ENCODE measurements at places on chromosomes 3 and 15.

- no peak for DNase-seq
Measured at GRCh38 chr3:89699229-89699628, 591.8 kb downstream of the EPHA3 start.

DNA sequence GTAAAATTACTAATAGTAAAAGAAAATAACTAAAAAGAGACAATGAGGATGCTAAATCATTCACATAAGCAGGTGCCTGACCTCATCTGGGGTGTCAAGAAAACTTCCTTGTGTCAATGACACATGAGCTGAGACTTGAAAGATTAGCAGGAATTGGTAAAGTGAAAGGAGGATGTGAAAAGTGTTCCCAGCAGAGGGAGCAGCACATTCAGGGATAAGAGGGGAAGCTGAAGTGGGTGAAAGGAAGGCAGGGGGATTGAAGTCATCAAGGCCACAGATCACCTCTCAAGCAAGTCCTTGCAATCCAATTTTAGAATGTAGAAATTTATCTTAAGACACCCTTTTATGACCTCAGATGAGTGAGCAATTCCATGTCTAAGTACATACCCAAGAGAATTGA, 60.2 kb upstream of the ACP3 start:
- peak; percentile 63 for DNase-seq

GRCh38 chr3:37611771-37612170, 249.9 kb upstream of the CTDSPL start:
- no peak for DNase-seq

- DNase-seq, result no peak
Measured at GRCh38 chr15:83107841-83108181, 366 bp downstream of the TM6SF1 start.

- DNase-seq, result no peak
Measured at GRCh38 chr3:11607816-11608215, 35.9 kb downstream of the VGLL4 start.

- no peak for DNase-seq
Measured at GRCh38 chr3:63795438-63795837, 23.7 kb upstream of the C3orf49 start.

- no peak for DNase-seq
Measured at GRCh38 chr15:77611767-77612166, 20.9 kb downstream of the LINGO1 start.

- DNase-seq, result peak; percentile 17
Measured at GRCh38 chr3:75938921-75939320, 153.6 kb upstream of the ZNF717 start.

DNA sequence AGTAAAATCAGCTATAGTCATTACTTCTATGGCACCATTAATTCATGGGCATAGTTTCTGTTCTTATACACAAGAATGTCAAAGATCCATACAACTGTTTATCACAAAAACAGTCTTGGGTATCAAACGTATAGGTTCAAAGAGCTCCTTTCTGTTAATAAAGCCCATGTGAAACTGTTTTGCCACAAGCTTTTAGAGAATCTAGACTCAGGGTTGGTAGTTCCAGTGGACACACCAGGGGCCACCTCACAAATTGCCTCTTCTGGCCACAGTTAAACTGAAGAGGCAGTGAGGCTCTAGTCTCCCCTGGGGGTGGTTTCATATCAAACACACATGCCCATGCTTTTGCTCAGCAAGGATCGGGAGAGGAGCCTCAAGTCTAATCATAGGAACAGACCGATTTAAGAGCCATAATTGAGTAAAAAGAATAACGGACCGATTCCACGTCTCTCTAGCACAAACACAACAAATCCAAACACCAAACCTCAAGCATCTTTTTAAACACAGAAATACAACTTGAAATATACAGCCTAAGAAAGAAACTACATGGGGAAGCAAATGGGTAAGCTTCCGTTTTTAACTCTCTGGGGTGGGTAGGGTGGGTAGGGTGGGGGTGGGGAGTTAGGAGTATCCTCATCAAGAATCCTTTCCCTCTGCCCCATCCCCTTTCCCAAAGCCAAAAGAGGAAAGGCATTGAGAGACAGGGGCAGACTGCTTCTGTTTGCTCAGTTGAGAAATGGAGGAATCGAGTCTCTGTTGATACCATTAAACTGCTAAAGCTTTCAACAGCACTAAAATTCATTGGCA, 443.3 kb downstream of the MAGI1 start:
- no peak for DNase-seq

DNA sequence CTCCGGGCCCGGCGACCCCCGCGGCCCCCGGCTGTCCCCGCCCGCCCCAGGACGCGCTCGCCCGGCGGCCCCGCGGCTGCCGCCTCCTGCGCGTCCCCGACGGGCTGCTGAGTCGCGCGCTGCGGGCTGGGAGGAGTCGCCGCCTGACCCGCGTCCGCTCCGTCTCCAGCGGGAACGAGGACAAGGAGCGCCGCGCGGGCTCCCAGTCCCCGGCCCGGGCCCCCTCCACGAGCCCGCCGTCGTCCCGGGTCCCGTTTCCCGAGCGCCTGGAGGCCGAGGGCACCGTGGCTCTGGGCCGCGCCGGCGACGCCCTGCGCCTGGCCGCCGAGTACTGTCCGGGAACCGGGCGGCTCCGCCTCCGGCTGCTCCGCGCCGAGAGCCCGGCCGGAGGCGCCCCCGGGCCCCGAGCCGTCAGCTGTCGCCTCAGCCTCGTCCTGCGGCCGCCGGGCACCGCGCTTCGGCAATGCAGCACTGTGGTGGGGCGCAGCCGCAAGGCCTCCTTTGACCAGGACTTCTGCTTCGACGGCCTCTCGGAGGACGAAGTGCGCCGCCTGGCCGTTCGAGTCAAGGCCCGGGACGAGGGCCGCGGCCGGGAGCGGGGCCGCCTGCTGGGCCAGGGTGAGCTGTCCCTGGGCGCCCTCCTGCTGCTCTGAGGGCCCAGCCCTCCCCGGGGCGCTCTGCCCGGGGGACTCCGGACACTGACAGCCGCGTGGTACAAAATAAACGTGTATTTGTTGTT, 1.5 kb downstream of the C2CD4A start:
- peak; percentile 64 for DNase-seq

DNA sequence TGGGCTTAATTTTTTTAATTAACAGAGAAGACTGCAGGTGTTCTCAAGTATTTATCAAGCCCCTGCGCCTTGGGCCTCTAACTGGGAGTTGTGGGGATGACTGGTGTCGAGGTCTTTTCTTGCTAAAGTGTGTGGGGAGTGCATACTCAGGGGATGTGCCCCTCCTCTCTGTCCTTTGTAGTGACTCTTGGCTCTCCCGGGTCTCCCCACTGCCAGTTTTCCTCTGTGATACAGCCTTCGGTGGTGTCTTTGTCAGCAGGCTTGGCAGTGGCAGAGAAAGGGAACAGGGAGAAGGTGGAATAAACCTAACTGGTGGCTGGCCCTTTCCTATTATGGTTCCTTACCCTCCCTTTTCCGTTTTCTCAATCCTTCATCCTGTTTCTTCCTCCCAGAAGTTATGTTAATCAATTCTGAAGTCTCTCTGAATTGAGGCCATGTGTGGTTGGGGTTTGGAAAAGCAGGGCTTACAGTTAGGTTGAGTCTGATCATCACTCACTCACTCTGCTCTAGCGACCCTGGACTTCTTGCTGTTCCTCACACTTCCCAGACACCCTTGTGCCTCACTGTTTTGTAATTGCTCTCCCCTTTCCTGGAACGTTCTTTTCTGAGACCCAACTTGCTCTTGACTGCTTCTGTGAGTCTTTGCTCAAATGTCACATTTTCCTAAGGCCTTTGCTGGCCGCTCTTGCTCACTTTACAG, 158.1 kb downstream of the PTPRG start:
- DNase-seq, result no peak

DNA sequence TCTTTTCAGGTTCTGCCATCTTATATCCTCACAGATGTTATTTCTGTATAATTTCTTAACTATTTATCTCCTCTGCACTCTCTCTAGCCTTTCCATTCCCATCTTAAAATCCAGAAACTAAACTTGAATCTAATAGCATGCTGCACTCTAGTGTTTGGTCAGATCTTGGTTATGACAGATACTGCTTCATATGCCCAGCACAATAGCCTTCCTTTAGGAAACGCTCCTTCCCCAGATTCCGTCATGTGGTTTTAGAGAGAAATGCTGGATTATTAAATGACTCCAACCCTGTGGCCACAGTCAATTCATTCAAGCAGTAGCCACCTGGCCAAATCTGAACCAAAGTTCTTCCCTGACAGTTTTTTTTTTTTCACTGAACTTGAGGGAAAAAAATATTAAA, 19.4 kb downstream of the RASGRP1 start:
- DNase-seq, result no peak

DNA sequence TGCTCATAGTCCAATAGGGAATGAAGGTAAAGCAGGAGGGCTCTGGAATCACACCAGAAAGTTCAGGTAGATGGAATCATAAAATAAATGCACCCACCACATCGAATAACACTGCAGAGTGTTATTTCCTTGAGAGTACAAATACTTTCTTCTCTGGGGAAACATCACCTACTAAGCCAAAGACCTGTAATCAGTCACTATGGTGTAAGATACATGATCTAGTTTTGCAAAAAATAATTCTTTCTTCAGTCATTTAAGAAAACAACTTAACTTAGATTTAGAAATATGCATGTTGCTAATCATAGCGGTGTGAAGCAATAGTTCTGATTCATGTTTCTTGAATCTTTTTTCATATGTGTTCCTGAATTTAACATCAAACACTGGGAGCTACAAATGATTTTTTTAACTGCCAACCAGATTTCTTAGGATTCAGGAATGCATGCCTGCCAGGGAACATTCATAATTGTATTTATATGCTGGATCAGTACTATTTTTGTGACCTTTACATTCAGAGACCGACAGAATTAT, 40.2 kb upstream of the MEIS2 start:
- DNase-seq, result peak; percentile 25

DNA sequence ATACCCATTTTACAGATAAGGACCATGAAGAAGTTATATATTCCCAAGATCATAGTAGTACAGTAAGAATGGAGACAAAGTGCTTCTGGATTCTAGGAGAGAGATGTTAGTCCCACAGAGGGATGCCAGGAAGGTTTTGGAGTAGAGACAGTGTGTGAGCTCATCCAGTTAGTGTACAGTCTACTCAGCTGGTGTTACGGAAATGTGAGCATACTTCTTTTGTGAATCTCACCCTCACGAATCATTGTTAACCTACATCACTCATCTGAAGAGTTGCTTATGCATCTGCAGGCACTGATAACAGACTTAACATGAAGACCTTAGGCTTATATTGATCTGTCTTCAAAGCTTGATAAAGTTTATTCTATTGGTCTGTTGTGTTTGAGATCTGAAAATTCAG, 106.6 kb upstream of the PTPRG start:
- DNase-seq, result no peak

- no peak for DNase-seq
Measured at GRCh38 chr3:45748068-45748467, 48.3 kb downstream of the SLC6A20 start.

- DNase-seq, result no peak
Measured at GRCh38 chr15:50190723-50191122, 8.7 kb downstream of the SLC27A2 start.

DNA sequence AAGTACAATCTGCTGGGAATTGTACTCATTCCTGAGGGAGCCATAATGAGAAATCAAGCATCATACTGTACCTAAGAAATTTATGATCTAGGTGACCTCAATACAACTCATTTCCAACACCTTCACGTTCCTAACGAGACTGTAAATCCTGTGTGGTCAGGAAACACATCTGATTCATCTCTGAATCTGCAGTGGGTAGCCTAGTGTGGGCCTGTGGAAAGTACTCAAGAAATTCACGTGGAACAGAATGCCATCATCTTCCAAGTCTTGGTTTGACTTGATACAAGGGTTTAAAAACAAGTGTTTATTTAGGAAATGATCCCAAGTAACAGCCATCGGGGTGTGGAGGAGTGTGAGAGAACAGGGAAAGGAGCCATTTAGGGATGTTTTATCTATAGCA, 568.9 kb downstream of the EDEM1 start:
- DNase-seq, result no peak

GRCh38 chr15:79170256-79170664, 79.7 kb upstream of the RASGRF1 start:
- DNase-seq, result peak; percentile 33

- no peak for DNase-seq
Measured at GRCh38 chr3:16252243-16252978, 12.3 kb downstream of the DPH3 start.

- no peak for DNase-seq
Measured at GRCh38 chr15:100468285-100468684, 60.5 kb downstream of the CERS3 start.

- no peak for DNase-seq
Measured at GRCh38 chr3:186638259-186638658, 1.9 kb upstream of the FETUB start.

DNA sequence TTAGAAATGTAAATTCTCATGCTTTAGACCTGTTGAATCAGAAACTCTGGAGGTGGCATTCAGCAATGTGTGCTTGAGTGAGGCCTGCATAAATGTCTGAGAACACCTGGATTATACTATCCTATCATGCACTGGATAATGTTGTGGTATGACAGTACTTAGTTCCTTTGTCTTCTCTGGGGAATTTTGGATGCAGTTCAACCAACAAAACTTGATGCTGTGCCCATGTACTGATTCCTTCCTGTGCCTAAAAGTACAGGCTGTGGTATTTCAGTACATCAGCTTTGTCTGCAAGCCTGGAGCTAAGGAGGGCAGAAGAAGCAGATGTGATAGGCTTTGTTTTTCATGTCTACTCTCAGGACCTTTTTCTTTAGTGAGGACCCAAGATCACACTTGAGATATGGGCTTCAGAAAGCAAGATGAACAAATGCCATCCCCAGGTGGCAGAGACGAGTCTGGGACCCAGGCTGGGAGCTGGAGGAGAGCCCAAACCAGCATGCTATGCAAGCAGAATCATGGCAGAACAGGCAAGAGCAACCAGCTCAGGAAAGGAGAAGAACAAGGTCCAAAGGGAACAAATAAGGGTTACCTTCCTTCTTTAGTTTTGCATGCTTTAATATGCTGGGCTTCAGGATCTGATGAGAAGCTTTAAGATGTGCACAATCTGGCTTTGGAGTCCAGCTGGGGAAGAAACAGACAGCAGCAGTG, 124.7 kb downstream of the MYRIP start:
- peak; percentile 10 for DNase-seq

DNA sequence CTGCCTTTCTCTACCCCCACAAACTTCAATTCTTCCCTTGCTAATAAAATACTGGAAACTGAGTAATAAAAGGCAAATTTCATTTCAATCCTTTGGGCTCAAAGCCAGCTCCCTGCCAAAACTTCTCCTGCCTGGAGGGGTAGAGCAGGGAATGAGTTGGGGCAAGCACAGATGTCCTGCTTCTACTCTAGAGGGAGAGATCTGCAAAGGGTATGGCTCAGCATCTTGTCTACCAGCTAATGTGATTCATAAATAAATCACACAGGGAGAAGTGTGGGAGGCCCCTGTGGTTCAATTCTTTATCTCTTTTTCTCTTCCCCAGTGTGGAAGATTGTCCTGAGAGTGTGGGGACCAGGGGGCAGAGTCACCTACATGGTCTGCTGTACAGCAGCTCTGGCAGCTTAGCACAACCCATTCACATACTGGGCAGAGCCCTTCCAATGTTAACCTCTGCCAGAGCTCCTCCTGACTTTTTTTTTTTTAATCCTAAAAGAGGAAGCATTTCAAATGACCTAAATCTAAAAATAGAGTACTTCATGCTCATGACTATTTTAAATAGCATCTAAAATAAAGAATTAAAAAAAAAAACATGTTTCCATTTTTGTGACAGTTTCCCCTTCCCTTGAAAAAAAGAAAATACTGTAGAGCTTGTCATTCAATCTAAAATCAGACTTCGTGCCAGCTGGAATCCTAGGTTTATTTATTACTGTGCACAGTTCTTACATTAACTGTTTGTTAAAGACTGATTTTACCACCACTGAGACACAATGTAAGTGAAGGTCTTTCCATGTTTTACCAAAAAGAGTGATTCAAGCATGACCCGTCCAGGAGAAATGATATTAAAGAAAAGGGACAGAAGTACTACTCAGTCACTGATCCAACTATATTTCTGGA, 1083.7 kb upstream of the CFAP20DC start:
- no peak for DNase-seq
